ENCODE measurements at places on chromosomes 13 and 19.

DNA sequence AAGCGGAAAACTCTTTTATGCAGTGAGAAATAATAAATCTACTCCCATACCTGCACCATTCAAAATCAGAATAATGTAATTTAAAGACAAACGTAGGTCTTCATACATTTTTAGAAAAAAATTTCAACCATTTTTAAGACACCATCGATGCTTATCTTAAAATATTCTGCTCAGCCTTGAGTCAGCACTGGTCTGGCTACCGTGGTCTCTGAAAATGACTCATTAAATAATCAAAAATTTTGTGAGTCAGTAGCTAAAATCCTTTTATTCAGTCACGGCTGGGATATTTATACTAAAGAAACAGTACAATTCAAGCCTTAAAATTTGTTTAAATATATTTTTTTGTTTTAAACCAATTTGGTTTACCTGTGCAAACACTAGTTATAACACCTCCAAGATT, 2862.8 kb upstream of the PCDH20 start:
- no peak for DNase-seq

GRCh38 chr13:43664700-43665191, 122.0 kb downstream of the ENOX1 start:
- no peak for DNase-seq

DNA sequence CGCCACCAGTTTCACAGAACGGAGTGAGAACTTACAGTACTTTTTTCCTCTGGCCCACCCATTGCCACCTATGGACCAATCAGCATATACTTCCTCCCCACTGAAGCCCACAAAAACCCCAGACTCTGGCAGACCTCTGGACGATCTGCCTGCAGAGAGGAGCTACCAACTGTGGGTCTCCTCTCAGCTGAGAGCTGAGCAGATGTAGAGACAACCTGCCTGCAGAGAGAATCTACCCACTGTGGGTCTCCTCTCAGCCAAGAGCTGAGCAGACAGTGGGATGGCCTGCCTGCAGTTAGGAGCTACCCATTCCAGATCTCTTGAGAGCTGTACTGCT, 69.7 kb downstream of the PIBF1 start:
- DNase-seq: no peak

GRCh38 chr13:27578121-27579030, 42.0 kb downstream of the LNX2 start:
- DNase-seq: no peak

- no peak for DNase-seq
These were observed 1043.4 kb downstream of the DIAPH3 start for GRCh38 chr13:59120297-59120843.

DNA sequence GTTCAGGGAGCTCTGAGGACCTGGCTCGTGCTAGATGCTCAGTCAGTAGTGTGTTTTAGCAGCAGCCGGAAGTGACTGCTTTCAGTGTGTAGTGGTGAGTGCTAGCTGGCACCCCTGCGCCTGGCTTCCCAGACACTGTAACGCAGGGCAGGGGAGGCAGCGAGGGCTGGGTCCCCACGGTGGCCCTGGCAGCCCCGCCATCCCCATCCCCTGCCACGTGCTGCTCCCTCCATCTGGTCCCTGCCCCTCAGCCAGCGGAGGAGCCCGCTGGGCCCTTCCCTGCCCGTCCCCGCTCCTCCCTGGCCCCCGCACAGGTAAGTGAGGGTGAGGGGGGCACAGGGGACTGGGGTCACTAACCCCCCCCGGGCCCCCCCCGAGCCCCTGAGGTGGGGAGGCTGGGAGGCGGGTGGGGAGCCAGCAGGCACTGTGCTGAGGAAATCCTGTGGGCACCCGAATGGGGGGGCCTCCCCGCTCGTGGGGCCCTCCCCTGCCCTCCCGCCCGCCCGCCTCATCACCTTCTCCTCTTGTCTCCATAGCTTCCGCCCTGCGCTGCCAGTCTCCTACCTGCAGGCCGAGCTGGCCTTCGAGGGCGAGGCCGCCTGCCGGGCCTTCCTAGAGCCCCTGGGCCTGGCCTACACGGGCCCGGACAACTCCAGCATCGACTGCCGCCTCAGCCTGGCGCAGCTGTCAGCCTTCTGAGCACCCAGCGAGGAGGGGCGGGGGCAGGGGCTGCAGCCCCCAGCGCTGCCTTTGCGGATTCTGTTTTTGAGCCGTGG, 3.2 kb downstream of the LENG9 start:
- no peak for DNase-seq

GRCh38 chr13:23843436-23843835, 45.8 kb downstream of the MIPEP start:
- DNase-seq: no peak

- DNase-seq: no peak
These were observed 5.6 kb downstream of the CILP2 start for GRCh38 chr19:19543640-19544039.

- no peak for DNase-seq
These were observed 4.0 kb downstream of the S1PR5 start for GRCh38 chr19:10513223-10513622.

GRCh38 chr13:93238711-93239110, 12.1 kb downstream of the GPC6 start:
- DNase-seq: no peak

- DNase-seq: no peak
These were observed 840.2 kb downstream of the UQCRFS1 start for GRCh38 chr19:28372576-28373247.

- no peak for DNase-seq
These were observed 39.0 kb downstream of the WASF3 start for GRCh38 chr13:26596458-26596857.

- no peak for DNase-seq
These were observed 48.7 kb upstream of the RANBP3 start for GRCh38 chr19:6026390-6027227.

DNA sequence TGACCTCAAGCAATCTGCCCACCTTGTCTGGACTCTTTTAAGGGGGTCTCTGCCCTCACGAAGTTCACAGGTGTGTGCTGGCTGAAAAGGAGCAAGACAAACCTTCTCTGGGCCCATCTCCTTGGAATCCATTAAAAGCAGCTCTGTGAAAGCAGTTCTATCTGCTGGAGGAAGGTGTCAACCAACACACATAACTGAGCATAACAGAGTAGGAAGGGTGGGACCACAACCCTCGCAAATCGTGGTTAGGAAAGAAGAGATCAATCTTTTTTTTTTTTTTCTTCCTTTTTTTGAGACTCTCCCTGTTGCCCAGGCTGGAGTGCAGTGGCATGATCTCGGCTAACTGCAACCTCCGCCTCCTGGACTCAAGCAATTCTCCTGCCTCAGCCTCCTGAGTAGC, 1.4 kb downstream of the SUGP2 start:
- DNase-seq: no peak

DNA sequence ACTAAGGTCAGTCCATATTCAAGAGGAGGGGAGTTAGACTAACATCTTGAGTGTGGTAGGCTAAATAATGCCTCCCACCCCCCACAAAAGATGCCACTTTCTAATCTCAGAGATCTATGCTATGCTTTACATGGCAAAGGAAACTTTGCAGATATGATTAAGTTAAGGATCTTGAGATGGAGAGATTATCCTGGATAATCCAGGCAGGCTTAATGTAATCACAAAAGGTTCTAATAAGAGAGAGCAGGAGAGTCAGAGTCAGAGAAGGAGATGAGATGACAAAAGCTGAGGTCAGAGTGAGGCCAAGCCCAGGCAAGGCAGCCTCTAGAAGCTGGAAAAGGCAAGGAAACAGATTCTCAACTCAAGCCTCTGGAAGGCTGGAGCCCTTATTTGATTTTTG, 1011.6 kb downstream of the PCDH9 start:
- DNase-seq: no peak

GRCh38 chr13:60139272-60139671, 24.5 kb downstream of the DIAPH3 start:
- DNase-seq: no peak

GRCh38 chr13:36924001-36924400, 4.0 kb upstream of the SMAD9 start:
- no peak for DNase-seq

DNA sequence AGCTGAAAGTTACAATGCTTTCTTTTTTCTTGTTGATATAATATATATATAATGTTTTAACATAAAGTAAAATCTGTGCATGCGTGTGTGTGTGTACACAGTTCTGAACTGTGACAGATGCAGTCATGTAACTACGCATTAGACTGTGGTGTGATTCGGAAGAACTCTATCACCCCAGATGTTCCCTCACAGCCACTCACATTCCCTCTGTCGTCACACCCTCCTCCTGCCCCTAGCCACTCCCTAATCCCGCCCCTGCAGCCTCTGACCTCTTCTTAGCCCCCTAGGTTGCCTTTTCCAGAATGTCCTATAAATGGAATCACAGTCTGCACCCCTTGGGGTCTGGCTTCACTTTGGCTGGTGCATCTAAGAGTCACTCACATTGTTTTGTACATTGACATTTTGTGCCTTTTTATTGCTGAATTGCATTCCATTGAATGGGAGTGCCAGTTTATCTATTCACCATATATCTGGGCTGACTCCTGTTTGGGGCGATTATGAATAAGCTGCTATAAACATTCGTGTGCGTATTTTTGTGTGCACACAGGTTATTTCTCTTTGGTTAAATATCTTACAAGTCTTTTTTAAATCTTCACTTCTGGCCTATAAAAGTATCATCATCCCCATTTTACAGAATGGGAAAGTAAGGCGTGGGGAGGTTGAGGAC, 20.4 kb downstream of the DHRS12 start:
- DNase-seq: no peak

DNA sequence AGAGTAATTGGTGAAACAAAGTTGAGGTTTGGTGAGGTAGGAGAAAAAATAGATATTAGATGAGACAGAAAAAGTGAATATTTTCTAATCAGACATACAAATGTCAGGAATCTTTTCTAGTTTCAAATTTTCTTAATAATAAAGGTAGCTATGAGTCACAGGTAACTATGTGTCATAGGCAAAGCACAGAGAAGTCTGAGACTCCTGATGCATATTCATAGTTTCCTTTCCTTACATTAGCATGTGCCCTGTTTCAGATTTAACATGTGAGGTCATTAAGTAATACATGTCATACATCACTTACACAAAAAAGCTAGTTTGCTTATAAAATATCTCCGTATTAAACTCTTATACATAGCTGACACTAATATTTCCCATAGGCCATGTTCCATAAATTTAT, 1141.3 kb upstream of the PCDH20 start:
- no peak for DNase-seq

DNA sequence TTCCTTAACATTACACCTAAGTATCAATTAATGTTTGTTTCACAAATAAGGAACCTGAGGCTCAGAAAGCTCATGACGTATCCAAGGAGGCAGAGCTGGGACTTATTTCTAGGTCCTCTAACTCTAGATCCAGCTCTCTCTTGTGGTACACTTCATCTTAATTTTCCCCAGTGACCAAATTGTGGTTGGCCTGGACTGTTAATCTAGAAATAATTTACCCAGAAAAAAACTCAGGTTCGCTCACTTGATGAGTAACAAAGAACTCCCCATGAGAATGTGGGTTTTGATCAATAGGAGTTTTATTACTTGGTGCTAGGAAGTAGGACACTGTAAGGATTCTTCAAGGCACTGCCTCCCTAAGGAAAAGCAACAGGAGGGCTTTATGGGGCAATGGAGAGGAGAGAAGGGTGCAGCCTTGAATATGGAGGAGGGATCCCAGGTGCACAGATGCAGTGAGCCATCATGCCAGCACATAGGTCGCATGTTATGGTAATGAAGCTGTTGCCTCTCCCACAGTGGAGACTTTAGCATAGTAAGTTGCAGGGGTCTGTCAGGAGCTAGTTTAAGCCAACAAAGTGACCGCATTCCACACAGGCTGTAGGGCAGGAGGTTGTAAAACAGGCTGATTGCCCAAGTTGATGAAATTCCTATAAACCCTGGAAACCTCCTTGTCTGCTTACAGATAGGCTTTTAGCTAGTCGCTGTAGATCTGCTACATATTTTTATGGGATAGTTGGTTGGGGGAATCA, 14.7 kb downstream of the RAP2A start:
- no peak for DNase-seq

GRCh38 chr13:70666883-70667556, 558.8 kb upstream of the KLHL1 start:
- peak; percentile 43 for DNase-seq

- DNase-seq: no peak
These were observed 9.4 kb upstream of the PAN3 start for GRCh38 chr13:28128926-28129325.

- peak; percentile 69 for DNase-seq
These were observed 19.5 kb downstream of the PRKD2 start for GRCh38 chr19:46697204-46697960.

DNA sequence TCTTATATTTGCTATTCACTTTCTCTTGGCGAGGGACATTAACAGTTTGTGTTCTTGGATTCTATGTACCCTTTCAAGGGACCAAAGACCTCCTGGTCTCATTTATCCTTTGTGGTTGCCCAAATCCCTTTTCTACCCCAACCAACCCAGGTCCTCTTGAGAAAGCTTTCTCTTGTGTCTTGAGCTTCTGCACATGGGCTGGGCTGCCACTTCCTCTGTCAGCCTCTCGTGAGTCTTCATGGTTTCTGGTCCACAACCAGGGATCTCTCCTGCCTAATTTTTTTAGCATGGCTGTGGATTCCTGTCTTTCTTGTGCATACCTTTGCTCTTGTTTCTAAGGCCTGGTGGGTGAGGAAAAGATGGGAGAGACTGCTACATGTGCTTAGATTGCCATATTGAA, 14.9 kb downstream of the TIMM13 start:
- DNase-seq: no peak

DNA sequence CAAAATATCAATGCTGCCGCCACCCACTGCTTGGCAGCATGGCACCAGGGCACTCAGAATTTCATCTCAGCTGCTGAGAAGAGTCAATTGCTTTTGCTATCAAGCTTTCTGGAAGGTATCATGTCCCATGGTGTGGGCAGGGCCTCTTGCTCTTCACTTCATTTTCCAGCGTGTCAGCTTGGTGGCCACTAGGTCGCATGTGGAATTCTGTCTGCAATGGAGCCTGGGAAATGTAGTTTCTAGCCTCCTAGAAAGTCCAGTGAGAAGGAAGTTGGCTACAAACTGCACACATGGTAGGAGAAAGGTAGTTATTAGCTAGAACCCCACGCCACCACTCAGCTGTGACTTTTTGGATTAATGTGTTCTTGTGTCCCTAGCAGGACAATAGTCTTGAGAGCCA, 105.3 kb downstream of the MYO16 start:
- no peak for DNase-seq

DNA sequence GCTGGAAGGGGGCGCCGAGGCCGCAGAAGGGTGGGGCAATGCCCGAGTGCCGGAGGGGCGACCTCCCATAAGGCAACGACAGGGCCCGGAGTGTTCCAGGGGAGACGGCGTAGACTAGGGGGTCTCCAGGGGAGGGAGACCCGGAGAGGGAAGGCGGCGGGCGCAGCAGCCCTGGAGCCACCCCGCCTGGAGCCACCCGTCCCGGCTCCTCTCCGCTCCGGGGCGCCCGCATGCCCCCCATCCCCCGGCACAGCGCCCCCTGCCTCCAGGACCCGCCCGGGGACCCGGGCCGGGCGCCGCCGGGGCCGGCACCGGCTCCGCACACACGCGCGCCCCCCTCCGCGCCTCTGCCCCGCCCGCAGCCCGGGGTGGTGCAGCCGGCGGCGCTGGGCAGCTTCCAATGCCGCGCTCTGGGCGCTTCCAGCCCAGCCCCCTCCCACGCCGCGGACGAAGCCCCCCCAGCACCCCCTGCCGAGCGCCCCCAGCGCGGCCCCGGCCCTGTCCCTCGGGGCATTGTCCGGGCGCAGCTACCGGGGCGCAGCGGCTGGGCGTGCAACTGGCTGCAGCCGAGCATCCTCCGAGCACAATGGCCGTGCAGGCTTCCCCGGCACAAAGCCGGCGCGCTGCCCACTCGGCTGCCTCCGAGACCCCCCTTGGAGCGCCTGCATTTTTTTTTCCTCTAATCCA, 519 bp downstream of the PTPRS start:
- DNase-seq: no peak
